ENCODE measurements at places on chromosomes 6 and 20. TPM values are rescaled to one million over a fixed set of nuclear protein-coding genes. Genes with fewer than 3 reads are reported as not detected.
A peak's percentile ranks its signal among the peaks of the same experiment; 100 is the strongest.

VGLL2 gene
- not detected for total RNA-seq

CST5 gene
- not detected for total RNA-seq

HLA-DRA gene
- total RNA-seq = not detected

CLIC5 gene
- total RNA-seq = 28.4 TPM

MYBL2 gene
- 44.4 TPM for total RNA-seq

ILRUN gene
- 55.2 TPM for total RNA-seq

SMLR1 gene
- total RNA-seq = 0.79 TPM

STK38 gene
- total RNA-seq = 47.2 TPM

TSPYL4 gene
- 72.1 TPM for total RNA-seq

VARS1 gene
- 85.6 TPM for total RNA-seq

GRIK2 gene
- 6.3 TPM for total RNA-seq

TRIM10 gene
- total RNA-seq = not detected

MUC22 gene
- not detected for total RNA-seq

- no peak for DNase-seq
Observed at GRCh38 chr6:147874322-147874721, 365.8 kb downstream of the SAMD5 start.

GRCh38 chr20:10006447-10007090 lies 28.2 kb upstream of the ANKEF1 start:
- DNase-seq = no peak

DNA sequence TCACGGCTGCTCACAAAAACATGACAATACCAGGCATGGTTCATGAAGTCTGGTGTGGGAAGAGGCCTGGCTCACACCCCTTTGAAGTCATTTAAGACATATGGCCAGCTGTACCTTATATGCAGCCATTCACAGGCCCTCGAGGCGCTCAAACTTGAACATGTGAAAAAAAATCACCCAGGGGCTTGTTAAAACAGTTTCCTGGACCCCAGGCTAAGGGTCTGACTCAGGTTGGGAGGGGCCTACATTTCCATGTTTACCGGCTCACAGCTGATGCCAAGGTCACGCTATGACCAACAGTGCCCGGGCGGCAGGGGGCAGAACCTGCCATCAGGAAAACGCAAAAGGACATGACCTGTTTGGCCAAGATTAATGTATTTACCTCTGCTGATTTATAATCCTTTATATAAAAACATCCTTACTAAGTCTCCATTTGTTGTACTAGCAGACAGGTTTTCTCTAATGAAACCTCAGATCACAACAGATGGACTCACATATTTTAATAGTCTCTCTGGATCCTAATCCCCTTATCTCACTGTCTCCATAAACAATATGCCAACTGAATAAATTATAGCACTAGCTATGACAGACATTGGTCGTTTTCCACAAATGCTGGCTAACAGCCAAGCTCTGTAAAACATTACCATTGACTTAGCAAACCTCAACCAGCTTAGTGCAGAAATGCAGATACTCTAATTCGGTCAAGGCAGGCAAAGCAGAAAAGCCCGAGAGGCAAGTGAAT lies 19.9 kb downstream of the EZR start:
- DNase-seq = no peak

GRCh38 chr6:25556516-25556915 lies 95.5 kb upstream of the SCGN start:
- peak; percentile 51 for DNase-seq

DNA sequence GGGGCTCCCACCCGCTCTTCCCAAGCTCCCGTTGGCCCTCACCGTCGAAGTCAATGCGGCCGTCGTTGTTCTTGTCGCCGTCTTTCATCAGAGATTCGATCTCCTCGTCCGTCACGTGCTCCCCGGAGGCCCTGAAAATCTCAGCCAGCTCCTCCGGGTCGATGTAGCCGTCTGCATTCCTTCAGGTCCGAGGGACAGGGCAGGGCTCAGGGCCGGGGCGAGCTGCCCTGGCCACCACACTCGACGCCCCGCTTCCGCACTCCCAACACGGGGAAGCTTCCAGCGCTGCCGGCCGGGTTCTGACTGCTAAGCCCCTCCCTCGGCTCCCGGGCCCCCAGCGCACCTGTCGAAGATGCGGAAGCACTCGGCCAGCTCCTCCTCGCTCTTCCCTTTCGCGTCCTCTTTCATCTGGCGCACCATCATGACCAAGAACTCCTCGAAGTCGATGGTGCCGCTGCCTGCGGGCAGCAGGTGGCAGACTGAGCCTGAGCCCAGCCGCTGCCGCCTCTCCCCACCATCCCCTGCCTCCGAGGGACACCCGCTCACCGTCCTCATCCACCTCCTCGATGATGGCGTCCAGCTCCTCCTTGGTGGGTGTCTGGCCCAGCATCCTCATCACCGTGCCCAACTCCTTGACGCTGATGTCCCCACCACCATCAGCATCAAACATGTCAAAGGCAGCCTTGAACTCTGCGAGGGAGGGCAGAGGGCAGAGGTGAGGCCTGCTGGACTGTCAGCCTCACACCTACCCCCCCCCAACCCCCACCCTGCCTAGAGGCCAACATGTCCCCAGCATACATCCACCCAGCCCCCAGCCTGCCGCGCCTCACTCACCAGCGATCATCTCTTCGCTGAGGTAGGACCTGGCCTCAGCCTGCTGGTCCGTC lies 2.9 kb downstream of the TNNC2 start:
- peak; percentile 15 for DNase-seq

DNA sequence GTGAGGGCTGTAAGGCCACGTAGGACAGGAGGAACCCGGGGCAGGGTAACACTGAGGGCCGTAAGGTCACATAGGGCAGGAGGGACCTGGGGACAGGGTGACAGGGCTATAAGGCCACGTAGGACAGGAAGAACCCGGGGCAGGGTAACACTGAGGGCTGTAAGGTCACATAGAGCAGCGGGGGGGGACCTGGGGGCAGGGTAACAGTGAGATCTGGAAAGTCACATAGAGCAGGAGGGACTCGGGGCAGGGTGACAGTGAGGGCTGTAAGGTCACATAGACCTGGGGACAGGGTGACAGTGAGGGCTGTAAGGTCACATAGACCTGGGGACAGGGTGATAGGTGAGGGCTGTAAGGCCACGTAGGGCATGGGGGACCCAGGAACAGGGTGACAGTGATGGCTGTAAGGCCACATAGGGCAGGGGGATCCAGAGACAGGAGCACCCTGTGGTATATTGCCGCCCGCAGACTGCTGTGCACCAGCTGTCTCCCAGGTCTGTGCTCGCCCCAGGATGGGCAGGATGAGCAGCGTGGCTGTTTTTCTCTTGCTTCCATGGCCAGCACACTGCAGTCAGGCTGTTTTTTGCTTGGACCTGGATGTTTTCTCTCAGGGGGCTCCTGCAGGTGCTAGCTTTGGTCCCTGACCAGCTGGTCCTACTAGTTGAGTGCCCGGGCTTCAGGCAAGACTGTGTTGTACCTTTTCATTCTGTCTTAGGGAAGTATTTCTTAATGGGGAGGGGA lies 55.7 kb downstream of the SYTL3 start:
- DNase-seq = no peak

DNA sequence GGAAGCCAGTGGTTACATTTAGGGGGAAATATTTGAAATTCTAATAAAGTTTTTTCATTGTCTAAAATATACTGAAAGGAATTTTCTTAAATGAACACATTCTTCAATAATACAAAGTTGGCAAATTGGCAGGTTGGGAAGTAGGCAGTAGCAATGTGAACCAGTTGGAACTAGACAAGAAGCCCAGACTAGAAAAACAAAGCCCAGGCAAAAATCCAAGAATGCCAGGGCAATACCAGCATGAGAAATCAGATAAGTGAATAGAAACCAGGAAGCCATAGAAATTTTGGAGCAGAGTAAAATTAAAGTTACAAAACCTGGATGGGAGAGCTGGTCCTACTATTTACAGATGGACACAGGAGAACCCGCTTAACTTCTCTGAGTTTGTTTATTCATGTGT lies 52.2 kb downstream of the TPBG start:
- DNase-seq = no peak

GRCh38 chr20:62808211-62808865 lies 3.7 kb downstream of the OGFR start:
- DNase-seq = peak; percentile 76

DNA sequence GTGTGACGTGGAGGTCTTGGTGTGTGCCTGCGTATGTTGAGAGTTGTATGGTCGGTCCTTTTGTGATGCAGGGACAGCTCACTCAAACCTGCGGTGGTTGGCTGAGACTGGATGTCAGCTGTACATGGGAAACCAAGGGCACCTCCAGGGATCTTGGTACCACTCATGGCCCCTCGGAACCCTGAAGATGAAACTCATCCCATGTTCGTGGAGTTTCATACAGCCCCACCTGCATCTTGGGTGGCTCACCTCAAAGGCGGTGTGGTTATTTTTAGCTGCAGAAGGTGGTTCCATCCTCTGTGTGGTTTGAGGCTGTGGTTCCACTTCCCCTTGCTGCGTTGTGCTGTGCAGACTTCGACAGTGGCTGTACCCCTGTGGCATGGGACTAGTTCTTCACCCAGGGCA lies 52.6 kb upstream of the SLC22A1 start:
- no peak for DNase-seq

DNA sequence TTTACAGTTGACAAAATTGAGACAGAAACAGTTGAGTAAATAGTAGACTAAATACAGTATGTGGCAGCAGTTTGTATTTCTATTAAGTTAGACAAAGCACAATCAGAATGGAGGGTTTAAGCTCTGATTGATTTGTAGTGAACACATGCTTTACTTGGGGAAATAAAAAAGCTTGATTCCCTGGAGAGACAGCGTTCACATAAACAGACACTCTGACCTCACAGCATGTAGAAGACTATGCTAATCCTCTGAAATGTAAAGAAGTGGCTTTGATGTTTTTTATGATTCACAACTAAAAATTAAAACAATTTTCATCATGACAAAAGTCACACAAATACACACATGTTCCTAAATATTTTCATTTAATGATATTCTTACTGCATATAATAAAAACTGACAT lies 126.9 kb upstream of the FAM83B start:
- no peak for DNase-seq

DNA sequence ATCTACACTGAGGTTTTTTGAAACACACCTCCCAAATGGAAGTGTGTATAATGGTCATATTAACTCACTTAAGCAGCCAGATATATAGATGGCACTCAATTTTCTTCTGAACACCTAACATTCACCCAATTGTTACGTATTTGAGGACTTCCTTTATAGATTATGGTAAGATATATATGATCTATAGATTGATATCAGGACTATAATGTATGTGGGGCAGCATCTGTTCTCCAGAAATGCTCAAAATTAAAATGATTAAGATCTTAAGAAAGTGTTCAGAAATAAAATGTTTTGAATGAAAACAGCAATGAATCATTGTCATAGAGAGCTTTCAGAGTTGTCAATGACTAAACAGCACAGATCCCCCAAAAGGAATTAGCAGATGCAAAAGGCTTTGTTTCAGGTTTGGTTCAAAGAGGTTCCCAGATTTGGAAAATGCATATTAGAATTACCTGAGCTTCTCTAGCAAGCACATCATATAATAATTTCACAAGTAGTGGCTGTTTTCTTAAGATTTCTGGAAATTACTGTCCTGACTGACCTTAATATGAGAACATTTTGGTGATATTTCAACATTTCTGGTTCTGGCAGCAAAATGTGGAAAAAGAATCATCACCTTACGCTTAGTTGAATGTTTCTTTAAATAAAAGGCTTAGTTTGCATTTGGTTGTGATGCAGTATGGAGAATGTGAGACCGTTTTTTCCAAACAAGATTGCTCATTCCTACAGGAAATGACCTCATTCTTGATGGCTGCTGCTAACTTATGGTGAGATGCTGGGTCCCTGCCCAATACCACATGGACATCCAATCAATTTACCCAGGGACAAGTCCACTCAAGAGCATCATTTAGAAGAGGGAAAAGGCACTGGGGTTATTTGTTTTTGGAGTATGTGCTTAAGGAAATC lies 31.5 kb downstream of the TRAF3IP2 start:
- no peak for DNase-seq

DNA sequence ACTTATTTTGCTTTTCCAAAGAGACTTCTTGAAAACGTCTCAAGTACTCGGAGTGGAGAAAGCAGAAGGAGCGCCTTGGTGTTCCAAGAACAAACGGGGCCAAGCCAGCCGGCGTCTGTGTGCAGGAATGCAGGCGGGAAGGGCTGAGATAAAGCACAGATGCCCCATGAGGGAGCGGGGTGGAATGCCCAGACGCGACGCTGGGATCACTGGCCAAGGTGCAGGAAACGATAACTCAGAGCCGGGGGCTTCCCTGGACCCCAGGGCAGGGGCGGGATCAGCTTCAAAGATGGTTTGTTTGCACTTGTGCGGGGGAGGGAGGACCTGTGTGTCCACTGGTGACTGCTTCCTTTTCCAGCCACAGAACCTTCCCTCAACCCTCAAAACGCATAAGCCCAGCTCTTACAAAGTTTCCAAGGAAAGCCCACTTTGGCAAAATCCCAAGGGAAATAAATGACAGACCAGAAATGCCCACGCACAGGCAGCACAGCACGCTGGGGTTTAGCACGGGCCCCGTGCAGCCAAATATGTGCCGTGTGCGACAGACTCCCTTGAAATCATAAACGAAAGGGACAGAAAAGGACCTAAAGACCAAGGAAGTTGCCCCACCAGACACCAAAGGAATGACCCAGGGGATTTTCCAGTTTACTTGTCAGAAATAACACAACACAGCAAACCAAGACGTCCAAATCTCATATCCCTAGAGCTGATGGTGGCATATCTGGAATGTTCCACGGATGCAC lies 113.9 kb downstream of the NFATC2 start:
- peak; percentile 15 for DNase-seq

DNA sequence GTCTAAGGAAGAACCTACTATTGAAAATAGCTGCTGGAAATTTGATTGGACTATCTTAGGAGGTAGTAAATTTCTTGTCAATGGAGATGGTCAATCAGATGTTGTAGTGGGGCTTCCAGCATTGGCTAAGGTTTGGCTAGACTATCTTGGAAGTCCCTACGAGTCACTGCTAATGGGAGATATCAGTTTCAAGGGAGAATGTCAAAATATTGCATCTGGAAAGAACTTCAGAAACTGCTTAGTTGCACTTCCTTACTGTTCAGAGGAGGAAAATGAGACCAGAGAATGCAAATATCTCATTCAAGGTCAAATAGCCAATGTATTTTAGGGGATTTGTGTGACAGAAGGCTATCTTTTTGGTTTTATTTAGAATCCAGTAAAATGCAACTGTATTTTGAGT lies 53.5 kb upstream of the CCN2 start:
- no peak for DNase-seq

GRCh38 chr6:10369896-10370295 lies 45.0 kb downstream of the TFAP2A start:
- no peak for DNase-seq

DNA sequence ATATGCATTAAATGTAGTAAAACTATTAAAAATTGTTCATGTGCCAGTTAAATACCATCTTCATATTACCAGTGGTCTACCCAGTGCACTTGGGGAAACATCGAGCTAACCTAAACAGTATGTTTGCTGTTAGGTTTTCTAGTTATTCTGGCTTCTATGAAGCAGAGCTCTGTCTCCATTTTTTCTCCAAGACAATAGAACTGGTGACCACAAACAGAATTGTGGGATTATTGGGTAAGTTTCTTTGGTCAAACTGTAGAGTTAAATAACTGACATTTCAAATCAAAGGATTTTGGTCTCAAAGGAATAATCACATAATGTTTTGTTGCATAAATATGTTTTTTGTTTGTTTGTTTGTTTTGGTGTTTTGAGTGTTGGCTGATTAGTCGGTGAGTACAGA lies 40.5 kb upstream of the EDN3 start:
- DNase-seq = no peak
